ENCODE measurements at places on chromosomes 7 and 10.

- H3K27me3 ChIP-seq, result no peaks in the 10 kb centered on the region
- no peaks in the 10 kb centered on the region for H3K36me3 ChIP-seq
- DNase-seq, result no peak
- H3K27ac ChIP-seq, result no peak overlapping the region
- peaks cover 38% of the 10 kb centered on the region for H3K4me1 ChIP-seq
- H3K4me3 ChIP-seq, result no peak overlapping the region
These were observed 45.0 kb downstream of the AFAP1L2 start for GRCh38 chr10:114359041-114359952.

GRCh38 chr7:159097661-159098423, 46.8 kb downstream of the VIPR2 start:
- H3K36me3 ChIP-seq, result no peaks in the 10 kb centered on the region
- H3K4me1 ChIP-seq, result no peaks in the 10 kb centered on the region
- no peak overlapping the region for H3K4me3 ChIP-seq
- no peak for DNase-seq
- no peaks in the 10 kb centered on the region for H3K27me3 ChIP-seq

- no peak for DNase-seq
- H3K4me1 ChIP-seq, result peaks cover 28% of the 10 kb centered on the region
- no peak overlapping the region for H3K4me3 ChIP-seq
- no peaks in the 10 kb centered on the region for H3K36me3 ChIP-seq
These were observed 100.1 kb upstream of the FGFR2 start for GRCh38 chr10:121698336-121698735.

DNA sequence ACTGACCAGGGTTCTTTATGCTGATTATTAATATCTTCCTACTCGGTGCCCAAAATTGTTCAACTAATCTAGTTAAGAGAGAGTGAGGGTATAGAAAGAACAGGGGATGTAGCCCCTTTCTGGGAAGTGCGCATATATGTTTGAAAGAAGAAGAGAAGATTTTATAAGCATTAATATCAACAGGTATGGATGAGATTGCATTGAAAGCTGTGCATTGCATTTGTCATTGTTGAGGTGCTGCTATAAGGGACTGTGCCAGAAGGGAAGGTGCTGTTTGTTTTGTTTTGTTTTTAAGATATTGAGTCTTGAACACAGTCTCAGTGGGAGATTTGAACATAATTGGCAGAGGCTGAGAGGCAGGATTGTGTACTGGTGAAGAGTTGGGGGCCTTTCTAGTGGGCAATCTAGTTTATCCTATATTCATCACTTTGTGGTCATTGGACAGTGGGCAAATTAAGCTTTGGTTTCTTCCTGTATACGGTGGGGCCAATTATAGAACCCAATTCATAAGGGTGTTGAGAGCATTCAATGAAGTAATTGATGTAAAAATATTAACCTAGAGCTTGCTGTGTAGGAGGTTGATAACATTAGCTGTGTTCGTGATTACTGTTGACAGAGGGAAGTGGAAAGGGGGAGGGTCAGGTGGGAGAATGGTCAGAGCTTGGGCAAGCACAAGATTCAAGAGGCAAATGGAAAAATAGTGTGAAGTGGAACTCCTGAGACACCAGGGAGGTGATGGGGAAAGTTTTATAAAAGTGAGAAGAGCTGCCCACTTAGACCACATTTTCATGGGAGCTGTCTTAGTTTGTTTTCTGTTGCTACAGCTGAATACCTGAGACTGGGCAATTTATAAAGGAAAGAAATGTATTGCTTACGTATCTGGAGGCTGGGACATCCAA, 19.9 kb upstream of the PCGF5 start:
- no peak for DNase-seq
- no peak overlapping the region for H3K4me3 ChIP-seq
- peak overlapping the region; percentile 51 for H3K27ac ChIP-seq

GRCh38 chr10:59324597-59324996, 37.8 kb downstream of the FAM13C start:
- H3K4me3 ChIP-seq, result no peak overlapping the region
- H3K27ac ChIP-seq, result no peak overlapping the region
- H3K27me3 ChIP-seq, result no peaks in the 10 kb centered on the region
- H3K4me1 ChIP-seq, result peaks cover 20% of the 10 kb centered on the region
- H3K36me3 ChIP-seq, result no peaks in the 10 kb centered on the region

DNA sequence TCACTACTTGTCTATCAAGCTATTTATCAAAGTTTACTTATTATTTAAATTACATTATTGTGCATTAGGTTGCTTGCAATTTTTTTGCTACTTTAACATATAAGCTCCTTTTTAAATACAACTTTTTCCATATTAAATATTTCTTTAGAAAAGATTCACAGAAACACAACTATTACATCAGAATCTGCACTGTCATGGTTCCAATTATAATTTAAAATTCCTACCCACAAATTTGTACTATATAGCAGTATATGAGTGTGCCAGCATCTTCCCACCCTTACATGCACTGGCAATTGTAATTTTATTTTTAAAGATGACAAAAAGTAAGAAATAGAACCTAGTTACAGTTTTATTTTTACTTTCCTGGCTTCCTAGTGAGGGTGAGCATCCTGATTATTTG, 15.8 kb downstream of the MINDY3 start:
- no peaks in the 10 kb centered on the region for H3K27me3 ChIP-seq
- DNase-seq, result no peak
- H3K36me3 ChIP-seq, result no peaks in the 10 kb centered on the region
- no peaks in the 10 kb centered on the region for H3K4me1 ChIP-seq
- H3K27ac ChIP-seq, result no peak overlapping the region

GRCh38 chr7:35508623-35509400, 186.1 kb downstream of the HERPUD2 start:
- H3K4me1 ChIP-seq, result no peaks in the 10 kb centered on the region
- no peak overlapping the region for H3K27ac ChIP-seq
- no peak overlapping the region for H3K4me3 ChIP-seq
- H3K27me3 ChIP-seq, result no peaks in the 10 kb centered on the region
- no peak for DNase-seq

DNA sequence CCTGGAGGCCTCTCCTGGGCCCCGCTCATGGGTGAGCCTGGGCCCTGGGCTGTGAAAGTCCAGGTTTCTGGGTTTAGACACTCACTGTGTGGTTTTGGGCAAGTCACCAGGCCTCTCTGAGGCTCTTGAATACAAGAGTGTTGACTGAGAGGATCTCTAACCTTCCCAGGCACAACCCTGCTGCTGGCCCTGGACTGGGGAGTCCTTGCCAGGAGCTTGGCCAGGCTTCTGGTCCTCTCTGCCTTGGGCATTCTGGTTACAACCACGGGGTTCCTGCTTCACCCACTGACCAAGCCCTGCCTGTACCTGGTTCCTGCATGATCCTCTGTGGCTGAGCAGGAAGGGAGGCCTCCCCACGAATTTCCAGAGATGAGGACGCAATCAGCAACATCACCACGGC, 63.6 kb upstream of the COL13A1 start:
- no peaks in the 10 kb centered on the region for H3K36me3 ChIP-seq
- no peaks in the 10 kb centered on the region for H3K27me3 ChIP-seq
- H3K27ac ChIP-seq, result no peak overlapping the region
- no peak for DNase-seq
- no peak overlapping the region for H3K4me3 ChIP-seq
- H3K4me1 ChIP-seq, result peaks cover 4% of the 10 kb centered on the region

GRCh38 chr7:31852462-31852861, 165.4 kb downstream of the PPP1R17 start:
- H3K27ac ChIP-seq, result no peak overlapping the region
- H3K36me3 ChIP-seq, result no peaks in the 10 kb centered on the region
- no peaks in the 10 kb centered on the region for H3K27me3 ChIP-seq
- no peak for DNase-seq
- no peaks in the 10 kb centered on the region for H3K4me1 ChIP-seq
- no peak overlapping the region for H3K4me3 ChIP-seq

- peak overlapping the region; percentile 88 for H3K27ac ChIP-seq
- H3K27me3 ChIP-seq, result no peaks in the 10 kb centered on the region
- H3K4me1 ChIP-seq, result peaks cover 43% of the 10 kb centered on the region
- no peak for DNase-seq
These were observed 380 bp upstream of the AGBL3 start for GRCh38 chr7:134985894-134986362.

DNA sequence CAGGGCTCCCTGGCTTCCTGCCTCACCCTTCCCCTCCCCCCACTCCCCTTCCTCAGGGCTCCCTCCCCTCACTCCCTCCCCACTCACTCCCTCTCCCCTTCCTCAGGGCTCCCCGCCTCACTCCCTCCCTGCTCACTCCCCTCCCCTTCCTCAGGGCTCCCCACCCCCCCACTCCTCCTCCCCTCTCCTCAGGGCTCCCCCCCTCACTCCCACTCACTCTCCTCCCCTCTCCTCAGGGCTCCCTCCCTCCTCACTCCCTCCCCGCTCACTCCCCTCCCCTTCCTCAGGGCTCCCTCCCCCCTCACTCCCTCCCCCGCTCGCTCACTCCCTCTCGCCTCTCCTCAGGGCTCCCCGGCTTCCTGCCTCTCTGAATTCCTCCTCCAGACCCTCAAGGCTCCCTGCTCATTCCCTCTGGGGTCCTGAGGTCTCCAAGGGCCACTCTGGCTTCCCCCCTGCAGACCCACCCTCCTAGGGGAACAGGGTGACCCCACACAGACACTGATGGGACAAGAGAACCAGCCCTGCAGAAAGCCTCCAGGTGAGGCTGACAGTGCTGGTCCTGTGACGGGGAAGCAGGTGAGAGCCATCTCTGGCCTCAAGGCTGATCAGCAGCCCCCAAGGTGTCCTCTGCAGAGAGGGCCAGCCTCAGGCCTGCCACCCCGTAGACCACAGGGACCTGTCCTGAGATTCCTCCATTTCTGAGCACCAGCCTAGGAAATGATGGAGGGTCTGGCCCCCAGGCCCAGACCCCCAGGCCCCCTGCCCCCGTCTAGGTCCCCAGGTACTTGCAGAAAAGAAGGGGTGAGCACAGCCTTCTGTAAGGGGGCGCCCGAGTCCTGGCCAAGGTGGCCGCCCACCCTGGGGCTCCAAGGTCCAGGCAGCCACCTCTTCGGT, 47.2 kb downstream of the PWWP2B start:
- no peak overlapping the region for H3K27ac ChIP-seq
- DNase-seq, result no peak

DNA sequence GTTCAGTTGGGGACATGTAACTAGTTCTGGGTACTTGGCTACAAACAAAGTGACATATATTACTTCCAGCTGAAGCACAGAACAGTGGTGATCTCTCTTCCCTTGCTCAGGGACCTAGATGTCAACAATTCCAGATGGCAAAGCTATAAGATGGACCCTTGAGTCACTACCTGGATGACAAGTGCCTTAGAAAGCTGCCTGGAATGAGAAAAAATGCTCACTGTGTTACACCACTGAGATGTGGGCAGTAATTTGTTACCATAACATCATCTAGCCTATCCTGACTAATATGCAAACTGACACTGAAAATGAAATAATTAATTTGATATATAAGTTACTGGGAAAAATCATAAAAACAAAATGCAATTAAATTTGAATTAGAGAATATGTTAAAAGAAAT, 16.4 kb upstream of the CTTNBP2 start:
- H3K36me3 ChIP-seq, result no peaks in the 10 kb centered on the region
- no peaks in the 10 kb centered on the region for H3K4me1 ChIP-seq
- no peak overlapping the region for H3K27ac ChIP-seq
- DNase-seq, result no peak

DNA sequence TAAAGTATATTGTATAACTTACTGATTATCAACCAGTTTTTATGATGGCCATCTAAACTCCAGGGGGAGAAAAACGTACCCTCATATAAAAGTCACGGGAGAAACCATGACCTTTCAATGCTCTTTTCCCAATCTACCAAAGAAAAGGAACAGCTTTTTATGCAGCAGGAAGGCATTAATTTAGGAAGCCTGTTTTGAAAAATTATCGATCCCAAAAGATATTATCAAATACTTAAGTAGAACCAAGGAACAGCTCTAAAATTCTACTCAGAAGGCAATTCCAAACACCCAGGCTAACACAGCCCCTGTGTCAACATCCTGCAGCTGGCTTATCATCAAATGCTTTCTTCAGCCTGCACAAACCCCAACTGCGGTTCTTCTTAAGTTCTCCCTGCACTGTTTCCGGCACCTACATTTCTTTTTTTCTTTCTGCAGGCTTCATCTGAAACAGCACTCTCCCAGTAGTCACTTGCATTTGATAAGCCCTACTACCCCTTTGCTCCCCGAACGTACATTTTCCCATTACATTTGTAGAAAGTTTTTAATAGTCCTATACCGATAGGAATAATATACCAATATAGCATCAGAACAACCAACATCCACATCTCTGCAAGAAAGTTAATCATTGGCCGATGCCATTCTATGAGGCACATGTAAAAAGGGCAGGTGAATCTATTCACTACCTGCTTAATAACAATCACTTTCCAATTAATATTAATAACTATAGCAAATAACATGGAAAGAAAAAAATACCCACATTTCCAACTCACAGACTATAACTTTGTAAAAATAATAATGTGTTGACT, 47.9 kb downstream of the PIP4K2A start:
- H3K4me3 ChIP-seq, result no peak overlapping the region
- H3K27ac ChIP-seq, result peak overlapping the region; percentile 9
- no peaks in the 10 kb centered on the region for H3K36me3 ChIP-seq

- H3K27ac ChIP-seq, result no peak overlapping the region
- H3K4me3 ChIP-seq, result no peak overlapping the region
- no peaks in the 10 kb centered on the region for H3K36me3 ChIP-seq
- no peaks in the 10 kb centered on the region for H3K27me3 ChIP-seq
- no peak for DNase-seq
- no peaks in the 10 kb centered on the region for H3K4me1 ChIP-seq
These were observed 5.7 kb downstream of the CUBN start for GRCh38 chr10:17123961-17124360.

DNA sequence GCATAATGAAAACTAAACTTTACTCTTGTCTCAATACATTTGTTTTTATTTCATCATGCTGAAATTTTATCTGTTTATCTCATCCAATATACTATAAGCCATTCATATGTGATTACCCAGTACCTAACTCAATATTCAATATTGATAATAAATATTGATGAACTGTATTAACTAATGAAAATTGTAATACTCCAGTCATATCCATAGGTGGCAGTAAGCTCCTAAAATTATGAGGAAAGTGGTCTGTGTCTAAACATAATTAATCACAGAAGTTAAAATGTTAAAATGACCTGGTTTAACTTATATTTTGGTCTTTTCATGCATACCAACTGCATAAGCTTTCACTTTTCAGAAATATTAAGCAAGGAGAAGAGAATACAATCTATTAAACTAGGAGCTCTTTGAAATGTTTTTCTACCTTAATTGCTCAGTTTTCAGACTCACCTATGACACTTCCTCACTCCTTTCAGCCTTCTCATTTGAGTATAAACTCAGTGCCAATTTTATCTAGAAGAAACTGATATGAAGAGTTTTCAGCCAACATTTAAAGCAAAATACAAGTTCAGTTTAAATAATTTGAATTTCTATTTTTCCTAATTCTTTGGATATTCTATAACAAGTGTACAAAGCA, 30.5 kb upstream of the VWDE start:
- no peaks in the 10 kb centered on the region for H3K27me3 ChIP-seq
- no peaks in the 10 kb centered on the region for H3K36me3 ChIP-seq
- DNase-seq, result no peak
- H3K4me3 ChIP-seq, result no peak overlapping the region
- no peaks in the 10 kb centered on the region for H3K4me1 ChIP-seq

- DNase-seq, result no peak
- H3K27me3 ChIP-seq, result no peaks in the 10 kb centered on the region
- H3K27ac ChIP-seq, result no peak overlapping the region
These were observed 70.3 kb upstream of the HDAC9 start for GRCh38 chr7:18425227-18425626.

Measured in esophagus squamous epithelium (tissue), 5 donors.